ENCODE measurements at places on chromosomes 16 and 17.

GRCh38 chr16:79013930-79014660, 586.4 kb downstream of the MAF start:
- DNase-seq, result no peak

DNA sequence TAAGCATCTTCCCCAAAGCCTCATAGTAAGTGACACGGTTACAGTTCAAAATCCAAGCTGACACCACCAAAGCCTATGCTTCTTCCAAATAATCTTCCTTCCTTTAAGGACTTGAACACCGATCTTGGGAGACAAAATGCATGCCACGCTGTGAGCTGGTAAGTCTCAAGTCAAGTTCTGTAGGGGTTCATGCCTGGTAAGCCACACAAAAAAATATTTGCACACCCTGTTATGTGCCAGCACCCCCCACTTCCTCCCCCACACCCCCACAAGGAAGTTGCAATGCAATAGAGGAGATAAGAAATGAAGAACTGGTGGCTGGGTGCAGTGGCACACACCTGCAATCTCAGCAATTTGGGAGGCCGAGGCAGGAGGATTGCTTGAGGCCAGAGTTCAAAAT, 5.6 kb downstream of the NOG start:
- no peak for DNase-seq

GRCh38 chr17:37518826-37519225, 29.1 kb downstream of the DUSP14 start:
- no peak for DNase-seq

GRCh38 chr16:11621920-11622651, 35.4 kb upstream of the LITAF start:
- DNase-seq, result no peak

Measured in stimulated activated CD8-positive, alpha-beta memory T cell treated with anti-CD3 and anti-CD28 coated beads, Interleukin-2, amount 100 ng/mL, for 1 hour (primary cell).